Stimulated activated CD4-positive, alpha-beta T cell treated with anti-CD3 and anti-CD28 coated beads, Interleukin-4, amount 100 ng/mL, for 24 hours (primary cell): ENCODE measurements at places on chromosomes 2 and 18.

DNA sequence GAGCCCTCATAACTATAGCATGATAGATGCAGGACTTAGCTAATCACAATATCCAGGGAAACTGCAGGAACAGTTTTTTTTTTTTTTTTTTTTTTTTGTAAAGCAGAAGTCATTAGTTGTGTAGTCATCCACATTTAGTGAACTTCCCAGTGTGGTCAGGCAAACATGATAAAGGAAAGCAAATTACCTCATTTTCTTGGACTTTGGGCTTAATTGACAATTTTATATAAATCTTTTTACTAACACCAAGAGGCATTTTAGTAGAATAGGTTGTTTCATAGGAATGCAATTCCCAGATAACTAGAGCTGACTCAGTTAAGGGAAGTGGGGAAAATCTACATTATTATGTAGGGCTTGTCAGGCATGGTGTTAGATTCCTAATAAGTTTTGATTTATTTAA, 142.7 kb upstream of the GCFC2 start:
- no peak for DNase-seq

GRCh38 chr2:231433990-231434389, 30.3 kb downstream of the NCL start:
- DNase-seq = no peak

- no peak for DNase-seq
Measured at GRCh38 chr18:55906536-55906935, 318.5 kb upstream of the TCF4 start.

DNA sequence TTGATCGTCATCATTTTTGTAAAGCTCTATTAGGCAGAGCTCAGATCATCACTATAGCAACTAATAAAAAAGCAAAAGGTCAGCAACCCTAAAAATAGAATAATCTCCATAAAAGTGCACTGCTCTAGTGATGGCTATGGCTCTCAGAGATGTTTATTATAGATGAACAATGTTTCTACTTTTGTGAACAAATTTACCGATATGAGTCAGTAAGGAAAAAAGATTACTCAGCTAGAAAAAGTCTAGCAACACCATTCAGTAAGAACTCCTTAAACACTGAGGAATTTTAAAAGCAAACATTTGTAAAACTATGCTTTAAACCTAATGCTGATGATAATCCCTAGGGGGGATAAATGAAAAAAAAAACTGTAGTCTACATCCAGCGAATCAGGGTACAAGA, 69.6 kb downstream of the ACVR1C start:
- no peak for DNase-seq

GRCh38 chr2:113878743-113879142, 11.1 kb upstream of the ACTR3 start:
- no peak for DNase-seq

GRCh38 chr2:9970200-9971044, 18.9 kb downstream of the GRHL1 start:
- DNase-seq = no peak

DNA sequence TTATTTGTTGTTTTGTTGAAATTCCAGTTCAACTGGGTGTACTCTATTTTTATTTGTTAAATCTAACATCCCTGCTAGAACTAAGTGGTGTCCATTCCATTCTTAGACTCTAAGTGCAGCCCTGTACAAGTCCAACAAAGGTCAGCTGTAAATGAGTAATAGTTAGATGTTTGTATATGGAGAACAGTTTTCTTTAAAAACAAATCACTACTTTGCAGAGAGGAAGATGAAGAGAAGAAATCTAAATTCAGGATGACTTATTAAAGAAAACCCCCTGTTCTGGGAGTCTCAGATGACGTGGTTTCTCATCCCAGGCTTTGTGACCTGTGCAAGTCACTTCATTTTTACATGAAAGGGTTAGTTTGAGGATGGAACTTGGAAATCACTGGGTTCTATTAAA, 57.9 kb downstream of the GALNT14 start:
- DNase-seq = no peak

DNA sequence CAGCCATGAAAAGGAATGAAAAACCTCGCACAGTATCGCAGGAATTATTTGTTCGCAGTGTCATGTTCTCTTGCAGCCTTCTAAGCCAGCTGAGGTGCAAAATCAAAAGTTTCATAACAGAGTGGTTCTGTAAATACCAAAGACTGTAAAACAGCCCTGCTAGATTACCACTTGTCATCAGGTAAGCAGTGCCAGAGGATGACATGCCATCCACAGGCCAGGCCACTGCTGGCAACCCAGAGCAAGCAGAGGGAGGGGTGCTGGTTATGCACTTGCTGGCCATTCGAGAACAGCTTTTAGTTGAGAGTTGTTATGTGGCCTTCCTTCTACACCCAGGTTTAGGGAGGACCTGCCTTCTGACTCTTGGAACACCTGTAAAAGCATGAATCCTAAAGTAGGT, 114.3 kb upstream of the MGAT5 start:
- no peak for DNase-seq

GRCh38 chr2:129778584-129778877, 200.9 kb upstream of the RAB6C start:
- DNase-seq = no peak

- no peak for DNase-seq
Measured at GRCh38 chr18:76660571-76661192, 161.7 kb upstream of the ZNF236 start.

DNA sequence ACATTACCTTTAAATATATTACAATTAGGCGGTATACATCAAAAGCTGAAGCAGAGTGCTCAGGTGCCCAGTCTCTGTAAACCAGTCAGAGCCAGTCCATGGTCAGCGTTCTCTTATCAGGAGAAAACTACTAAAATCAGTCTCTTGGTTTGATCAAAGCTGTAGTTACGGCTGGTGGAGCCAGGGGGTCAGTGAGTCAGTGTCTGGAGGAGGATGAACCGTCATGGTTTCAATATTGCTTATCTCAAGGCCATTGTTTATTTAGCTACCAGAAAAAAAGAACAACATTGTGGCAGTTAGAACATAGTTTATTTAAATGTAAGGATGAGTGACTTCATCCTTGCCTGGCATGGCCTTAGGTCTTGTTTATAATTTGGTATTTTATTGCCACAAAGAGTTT, 71.3 kb upstream of the NYAP2 start:
- no peak for DNase-seq

DNA sequence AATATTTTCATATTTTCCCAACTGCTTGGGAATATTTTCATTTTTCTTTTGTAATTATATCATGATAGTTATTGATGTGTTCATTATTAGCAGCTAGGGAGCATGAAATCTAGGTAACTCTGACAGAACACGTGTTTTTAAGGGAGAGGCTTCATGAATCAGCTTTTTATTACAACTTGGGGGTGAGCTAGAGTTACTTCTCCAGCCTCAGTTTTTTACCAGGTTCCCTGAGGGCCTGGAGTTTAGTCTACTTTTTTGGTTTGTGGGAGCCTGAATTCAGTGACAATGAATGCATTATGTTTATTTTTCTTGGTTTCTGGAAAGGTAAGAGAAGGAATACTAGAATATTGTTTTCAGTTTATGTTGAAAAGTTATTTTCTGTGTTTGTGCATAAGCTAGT, 18.0 kb downstream of the NAB1 start:
- no peak for DNase-seq

DNA sequence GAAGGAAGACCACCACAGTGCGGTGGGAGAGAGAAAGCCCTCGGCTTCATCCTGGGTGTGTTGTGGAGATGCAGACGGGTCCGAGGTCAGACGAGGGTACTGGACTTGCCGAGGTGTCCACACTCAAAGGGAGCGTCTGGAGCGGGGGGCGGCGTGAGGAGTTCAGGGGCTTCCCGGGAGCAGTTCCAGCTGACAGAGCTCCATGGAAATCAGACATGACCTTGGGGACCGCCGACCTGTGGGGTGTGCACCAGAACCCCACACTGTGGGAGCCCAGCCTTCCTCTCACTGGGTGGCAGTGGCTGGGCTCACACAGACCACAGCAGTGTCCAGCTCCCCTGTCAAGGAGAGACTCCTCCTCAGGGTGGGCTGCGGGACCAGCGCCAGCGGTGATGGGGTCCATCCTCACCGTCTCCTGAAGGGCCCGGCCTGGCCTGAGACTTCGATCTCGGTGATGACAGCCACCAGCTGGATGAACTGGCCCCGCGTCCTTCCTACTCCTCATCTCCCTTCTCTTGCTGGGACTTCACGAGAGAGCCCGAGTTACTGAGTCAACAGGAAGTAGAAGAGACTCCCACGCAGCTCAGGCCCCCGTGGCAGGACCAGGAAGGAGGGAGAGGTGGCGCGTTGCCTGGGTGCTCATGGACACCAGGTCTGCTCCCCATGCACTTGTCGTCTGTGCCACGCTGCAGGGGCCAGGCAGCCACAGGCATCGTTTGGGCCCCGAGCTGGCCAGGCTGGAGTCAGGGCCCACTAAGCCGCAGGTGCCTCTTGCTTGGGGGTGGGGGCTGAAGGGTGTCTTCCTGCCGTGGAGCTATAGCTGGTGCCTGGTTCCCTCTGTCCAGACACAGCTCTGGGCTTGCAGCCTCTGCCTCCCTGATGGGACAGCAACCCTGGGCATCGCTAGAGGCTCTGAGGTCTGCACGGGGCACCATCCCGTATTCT, 101.9 kb upstream of the CTDP1 start:
- no peak for DNase-seq

DNA sequence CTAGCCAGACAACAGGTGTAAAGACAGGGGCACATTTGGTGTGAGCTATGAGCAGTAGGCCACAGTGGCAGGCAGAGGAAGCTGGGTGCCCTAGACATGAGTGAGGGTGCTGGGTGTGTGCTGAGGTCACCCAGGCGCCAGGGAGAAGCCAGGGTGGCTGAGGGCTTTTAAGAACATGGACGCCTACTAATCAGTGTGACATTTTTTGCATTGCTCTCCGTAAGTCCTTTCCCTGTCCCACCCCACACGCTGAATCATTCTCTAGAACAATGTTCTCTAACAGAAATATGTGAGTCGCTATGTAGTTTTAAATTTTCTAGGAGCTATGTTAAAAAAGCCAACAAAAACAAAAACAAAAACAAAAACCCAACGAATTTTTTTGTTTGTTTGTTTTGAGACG, 204.5 kb upstream of the REV1 start:
- no peak for DNase-seq

GRCh38 chr2:3504741-3505140, 14.6 kb downstream of the ADI1 start:
- no peak for DNase-seq

DNA sequence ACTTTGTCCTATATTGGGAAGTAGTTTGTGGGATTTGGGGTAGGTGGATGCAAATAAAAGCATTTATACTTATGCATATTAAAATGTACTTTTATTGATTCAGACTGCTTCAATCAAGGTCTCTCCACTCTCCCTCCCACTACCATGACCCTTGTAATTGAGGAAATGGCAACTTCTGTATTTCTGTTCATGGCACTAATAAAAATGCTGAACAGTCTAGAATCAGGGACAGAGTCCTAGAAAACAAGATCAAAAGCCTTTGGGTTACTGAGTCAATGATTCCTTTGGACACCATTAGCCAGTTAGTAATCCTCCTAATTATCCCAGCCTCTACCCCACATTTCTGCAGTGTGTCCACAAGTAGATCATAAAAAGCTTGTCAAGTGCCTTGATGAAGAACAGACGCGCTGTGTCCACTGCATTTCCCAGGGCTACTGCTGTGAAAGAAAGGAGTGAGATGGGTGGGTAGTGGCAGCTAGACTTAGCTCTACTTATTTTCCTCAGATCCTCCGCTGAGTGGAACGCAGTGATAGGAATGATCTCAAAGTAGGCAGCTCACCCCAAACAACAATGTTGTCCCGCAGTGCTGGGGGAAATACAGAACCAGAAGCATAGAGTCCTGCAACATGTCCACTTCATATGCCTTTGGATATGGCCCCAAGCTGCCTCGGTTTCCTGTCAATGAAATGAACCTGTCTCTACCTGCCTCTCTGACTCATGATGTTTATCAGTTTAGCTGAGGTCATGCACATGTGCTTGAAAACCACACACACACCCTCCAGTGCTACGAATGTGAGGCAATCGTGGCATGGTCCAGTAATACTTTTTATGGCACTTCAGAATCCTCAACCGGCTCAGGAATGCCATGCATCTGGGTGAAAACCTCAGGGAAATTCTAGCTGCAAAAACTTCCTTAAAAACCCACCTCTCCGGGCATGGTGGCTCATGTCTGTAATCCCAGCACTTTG, 115.5 kb downstream of the COL6A3 start:
- DNase-seq = no peak
